ENCODE measurements at places on chromosomes 2 and 18.

GRCh38 chr2:67642046-67642382 is 244.9 kb downstream of the ETAA1 start:
- DNase-seq, result no peak

DNA sequence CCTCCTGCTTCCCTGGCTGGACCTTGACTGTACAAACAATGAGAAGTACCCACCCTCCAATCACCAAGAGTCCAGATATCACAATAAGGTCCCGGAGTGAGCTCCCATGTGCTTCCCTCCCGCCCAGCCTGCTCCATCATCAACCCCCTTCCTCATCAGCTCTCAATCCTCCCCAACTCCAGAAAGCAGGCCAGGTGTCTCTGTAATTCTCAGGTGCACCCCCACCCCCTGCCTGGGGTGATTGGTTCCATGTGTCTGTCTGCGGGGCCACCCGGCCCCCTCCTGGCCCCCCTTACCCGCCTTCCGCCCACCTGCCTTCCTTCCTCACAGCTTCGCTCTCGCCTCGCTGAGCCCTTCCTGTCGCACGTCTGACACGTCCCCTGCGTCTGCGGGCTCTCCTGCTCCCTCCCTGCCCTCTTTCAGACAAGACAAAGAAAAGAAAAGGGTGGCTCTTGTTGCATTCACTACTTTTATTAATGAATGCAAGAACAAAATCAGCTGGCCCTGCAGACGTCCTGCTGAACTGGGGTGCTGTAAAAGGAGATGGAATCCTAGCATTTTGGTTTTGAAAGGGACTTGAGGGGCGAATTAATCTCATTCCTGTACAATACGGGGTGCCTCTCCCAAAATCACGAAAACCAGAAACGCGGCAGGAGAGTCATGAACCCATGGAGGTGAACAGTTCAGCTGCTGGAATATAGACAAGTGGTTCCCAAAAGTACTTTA is 26.5 kb upstream of the IGFBP2 start:
- no peak for DNase-seq

DNA sequence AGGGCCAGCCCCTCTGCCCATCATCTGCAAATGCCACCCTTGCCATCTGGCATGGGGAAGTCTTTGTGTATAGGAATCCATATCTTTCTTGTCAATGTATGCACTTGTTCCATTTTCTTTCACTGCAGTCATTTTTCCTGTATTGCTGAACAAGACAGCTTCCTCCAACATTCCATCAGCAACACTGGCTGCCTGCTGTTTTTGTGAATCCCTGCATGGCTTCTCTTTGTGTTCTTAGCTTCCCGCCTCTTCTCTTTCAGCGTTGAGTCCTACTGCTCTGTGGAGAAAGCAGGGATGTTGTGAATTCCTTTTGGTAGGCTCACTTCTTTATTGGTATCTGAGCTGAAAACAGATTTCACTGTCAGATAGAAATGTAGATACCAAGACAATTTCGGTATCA is 150.0 kb downstream of the LPIN1 start:
- DNase-seq, result no peak

DNA sequence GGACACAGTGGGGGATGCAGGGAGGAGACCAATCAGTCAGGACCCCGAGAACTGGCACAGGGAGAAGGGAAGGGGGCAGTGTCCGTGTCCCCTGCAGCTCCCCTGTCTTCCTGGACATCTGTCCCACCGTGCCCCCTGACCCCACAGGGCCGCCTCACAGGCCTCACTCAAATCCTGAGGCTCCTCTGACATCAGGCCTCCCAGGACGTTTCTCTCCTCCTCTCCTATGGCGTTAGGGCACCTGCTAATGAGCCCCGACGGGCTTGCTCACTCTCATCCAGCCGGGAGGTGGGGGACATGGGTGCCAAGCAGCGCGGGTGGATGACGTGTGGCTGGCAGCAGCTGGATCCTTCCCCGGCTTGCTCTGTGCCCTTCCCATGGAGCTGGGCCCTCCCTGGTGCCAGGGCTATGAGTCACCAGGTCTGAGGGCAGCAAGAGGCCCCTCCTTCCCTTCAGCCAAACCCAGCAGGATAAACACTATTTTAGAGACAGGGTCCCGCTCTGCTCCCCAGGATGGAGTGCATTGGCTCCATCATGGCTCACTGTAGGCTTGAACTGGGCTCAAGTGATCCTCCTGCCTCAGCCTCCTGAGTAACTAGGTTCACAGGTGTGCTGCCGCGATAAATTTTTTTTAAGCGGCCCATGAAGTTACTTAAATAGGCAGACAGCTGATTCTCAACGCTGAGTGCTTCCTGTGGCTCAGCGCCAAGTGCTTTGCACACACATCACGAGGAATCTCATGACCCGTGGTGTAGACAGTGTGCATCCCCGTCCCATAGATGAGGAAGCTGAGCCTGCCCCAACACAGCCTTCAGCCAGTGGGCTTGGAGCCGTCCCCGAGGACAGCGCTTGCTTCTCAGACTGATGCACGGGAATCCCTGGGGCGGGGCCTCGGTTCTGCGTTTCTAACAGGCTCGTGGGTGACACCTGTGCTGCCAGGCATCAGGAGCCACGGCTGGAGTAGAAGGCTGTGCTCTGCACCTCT is 64.5 kb upstream of the HDAC4 start:
- no peak for DNase-seq

DNA sequence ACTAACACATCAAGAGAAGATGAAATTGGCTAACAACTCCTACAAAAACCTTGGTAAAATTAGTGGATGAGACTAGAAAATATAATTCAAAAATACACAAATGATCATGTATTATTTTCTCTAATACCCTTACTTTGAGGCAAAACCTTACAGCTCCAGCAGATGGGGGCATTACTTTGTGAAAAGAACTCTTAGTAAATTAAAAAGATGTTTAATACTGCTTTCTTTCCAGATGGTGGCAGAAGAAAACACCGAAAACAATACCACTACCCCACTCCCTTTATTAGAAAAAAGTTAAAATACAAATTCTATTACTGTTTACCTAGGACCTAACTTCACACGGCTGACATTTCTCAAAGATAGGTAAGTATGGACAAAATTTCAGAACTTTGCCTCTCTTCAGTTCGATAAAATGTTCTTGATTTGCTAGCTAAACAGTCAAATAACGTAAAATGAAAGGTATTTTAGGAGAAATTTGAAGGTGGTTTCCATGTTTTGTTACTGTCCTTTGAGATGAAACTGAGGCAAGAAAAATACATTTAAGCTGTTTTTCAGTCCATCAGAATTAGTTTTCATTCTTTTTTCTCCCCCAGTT is 30.6 kb downstream of the ORC4 start:
- no peak for DNase-seq

DNA sequence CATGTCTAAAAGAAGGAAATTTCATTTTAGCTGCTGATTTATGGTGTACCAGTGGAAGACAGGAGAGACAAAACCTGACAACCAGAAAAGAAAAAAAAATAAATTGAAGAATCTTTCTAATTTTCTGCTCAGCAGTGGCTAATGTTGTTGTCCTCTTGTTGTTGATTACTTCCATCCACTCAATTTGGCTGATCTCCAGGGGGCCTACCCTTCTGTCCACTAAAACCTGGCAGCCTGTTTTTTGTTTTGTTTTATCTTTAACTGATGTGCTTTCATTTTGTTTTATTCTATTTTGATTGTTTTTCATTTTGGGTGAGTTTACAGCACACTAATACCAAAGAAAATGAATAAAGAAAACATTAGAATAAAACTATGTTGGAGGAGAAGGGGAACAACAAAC is 27.4 kb downstream of the TFPI start:
- DNase-seq, result no peak

GRCh38 chr18:24913507-24914170 is 438.3 kb downstream of the ZNF521 start:
- no peak for DNase-seq

- no peak for DNase-seq
Measured at GRCh38 chr18:44580159-44580558, 100.5 kb upstream of the SETBP1 start.

GRCh38 chr2:201490291-201490690 is 38.8 kb downstream of the STRADB start:
- no peak for DNase-seq

DNA sequence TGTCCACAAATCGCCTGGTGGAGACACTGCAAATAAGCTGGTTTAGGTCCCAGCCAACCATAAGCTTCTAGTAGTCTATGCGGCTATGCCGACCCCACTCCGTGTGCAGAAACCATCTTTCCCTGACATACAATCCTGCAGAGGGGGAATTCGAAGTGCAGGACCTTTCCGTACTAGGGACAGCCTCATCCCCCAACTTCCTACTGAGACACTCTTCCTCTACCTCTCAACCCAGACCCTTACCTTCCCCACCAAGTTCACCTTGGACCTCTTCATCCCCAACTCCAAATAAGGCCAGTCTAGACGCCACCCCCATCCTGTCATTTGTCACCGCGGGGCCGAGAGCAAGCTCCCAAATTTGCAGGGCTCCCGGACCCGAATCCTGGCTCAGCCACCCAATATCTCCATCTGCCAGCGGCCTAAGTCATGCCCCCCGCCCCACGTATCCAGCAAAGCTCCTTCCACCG is 496 bp downstream of the SUCLG1 start:
- DNase-seq, result no peak

DNA sequence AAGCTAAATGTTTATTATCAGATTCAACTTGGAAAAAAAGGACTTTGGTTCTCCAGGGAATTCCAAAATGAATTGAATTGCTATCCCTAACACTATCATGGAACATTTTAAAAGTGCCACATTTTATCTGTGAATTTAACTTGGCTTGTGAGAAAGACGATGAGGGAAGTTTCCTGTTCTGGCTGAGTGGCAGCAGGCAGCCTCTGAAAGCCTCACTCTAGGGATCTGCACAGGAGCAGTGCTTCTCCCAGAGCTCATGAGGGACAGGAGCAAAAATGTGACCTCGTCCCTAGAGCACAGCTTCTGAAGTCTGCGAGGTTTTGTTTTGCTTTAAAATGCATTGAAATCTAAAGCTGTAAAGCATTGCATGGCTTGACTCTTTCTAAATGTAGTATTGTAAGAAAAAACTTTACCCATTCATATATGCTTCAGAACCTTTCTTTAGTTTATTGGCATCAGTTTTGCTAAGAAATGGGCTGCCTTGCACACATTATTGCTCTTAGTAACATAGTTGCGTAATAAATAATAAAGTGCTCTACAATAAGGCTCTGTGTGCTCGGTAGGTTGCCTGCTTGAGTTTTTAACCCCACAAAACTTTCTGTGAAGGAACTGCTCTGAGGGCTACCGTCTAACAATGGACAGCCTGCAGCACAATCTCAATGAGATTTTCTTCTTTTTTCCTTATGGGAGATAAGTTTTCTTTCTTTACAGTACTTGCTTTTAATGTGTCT is 136.2 kb upstream of the CDCA7 start:
- no peak for DNase-seq

- no peak for DNase-seq
Measured at GRCh38 chr2:234081970-234082822, 31.7 kb downstream of the SPP2 start.

- DNase-seq, result no peak
Measured at GRCh38 chr2:239776436-239777005, 248.6 kb downstream of the NDUFA10 start.

GRCh38 chr2:108240966-108241365 is 1.2 kb downstream of the SULT1C3 start:
- no peak for DNase-seq

GRCh38 chr2:174051741-174052583 is 86.8 kb upstream of the SP3 start:
- no peak for DNase-seq

GRCh38 chr2:46872902-46873603 is 42.6 kb downstream of the MCFD2 start:
- no peak for DNase-seq

- DNase-seq, result no peak
Measured at GRCh38 chr2:129661935-129662334, 317.5 kb upstream of the RAB6C start.

DNA sequence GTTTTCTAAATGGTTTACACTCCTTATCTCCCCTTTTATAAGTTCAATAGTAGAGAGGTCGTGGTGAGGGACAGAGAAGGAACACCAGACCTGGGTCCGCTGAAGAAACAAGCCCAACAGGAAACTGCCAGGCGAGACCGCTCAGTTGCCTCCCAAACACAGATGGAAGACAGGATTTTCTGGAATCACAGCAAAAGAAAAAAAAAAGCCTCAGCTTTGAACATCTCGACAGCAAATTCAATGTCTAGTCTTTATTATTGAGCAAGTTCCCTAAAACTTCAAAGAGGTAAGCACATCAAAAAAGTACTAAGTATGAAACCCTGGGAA is 33.5 kb upstream of the GNAL start:
- no peak for DNase-seq

DNA sequence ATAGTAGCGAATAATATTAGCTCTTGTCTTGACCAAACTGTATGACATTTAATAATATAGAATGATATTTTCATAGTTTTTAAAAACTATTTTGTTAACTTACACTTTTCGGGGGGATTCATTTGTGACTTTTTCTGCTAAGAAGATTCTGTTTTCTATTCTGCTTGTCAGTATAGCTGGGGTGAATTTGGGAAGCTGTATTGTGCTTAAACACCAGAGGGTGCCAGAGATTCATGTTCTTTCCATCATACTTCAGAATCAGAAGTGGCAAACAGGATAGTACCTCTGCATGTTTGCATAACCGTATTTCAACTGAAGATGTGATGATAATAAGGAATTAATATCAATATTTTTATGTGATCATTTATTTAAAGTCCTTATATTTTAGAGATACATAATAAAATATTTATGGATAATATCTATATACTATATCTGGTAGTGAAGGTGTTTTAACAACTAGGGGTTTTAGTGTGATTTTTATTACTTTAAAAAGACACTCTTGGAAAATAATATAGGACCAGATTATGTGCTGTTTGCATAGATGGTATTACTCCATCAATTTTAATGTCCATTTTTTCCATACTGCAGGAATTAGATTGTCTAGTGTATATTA is 81.0 kb downstream of the TAF4B start:
- no peak for DNase-seq

- no peak for DNase-seq
Measured at GRCh38 chr2:5074733-5075132, 617.5 kb upstream of the SOX11 start.

DNA sequence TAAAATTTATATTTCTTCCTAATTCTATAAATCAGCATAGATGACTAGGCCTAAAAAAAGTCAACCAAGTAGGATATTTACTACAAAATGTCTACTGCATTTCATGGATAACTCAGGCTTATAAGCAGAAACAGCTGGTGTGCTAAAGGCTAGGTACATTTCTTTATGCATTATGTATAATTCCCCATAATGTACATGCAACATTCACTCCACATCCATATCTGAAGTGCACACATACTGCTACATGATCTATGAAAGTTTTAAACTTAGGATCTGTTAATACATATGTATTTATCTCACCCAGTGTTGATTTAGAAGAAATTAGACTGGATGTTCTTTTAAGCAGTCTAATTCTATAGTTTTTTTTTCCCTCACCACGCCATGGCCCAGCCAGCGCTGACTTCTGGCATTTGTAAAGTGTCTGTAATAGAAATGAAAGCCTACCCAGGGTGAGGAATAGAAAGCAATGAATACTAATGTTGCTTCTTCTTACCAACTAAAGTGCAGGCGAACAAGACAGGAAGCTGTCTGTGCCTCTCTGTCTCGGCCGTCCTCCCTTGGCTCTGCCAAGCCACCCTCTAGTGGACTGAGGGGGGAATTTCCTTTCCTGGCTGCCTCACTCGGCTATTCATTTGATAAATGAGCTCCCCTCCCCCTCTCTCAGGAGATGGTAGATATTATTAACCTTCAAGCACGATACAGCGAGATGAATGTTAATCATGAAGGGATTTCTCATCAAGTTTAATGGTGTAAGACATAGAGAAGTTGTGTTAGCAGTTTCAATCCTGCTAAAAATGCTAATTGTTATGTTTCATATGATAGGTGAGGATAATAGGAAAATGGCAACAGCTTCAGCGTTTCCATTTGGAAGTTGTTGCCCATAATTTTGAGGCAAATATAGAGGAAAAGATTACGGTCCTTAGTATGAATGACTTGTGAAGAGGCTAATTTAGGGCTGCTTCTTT is 384.5 kb downstream of the MTX2 start:
- DNase-seq, result no peak
